T-helper 2 cell (primary cell): ENCODE measurements at places on chromosomes 13 and 19.

DNA sequence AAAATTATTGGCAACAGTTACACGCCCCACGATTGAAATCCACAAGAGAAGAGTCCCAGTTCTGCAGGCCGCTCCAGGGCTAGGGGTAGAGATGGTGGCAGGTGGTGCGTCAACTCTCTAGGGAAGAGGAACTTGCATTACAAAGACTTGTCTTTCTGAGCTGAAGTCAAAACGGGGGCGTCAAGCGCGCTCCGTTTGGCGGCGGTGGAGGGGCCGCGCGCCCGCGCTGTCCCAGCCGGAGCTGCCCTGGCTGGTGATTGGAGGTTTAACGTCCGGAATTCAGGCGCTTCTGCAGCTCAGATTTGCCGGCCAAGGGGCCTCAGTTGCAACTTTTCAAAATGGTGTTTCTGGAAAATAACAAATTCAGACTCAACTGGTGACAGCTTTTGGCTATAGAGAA, 38.9 kb downstream of the SOX1 start:
- DNase-seq, result no peak

DNA sequence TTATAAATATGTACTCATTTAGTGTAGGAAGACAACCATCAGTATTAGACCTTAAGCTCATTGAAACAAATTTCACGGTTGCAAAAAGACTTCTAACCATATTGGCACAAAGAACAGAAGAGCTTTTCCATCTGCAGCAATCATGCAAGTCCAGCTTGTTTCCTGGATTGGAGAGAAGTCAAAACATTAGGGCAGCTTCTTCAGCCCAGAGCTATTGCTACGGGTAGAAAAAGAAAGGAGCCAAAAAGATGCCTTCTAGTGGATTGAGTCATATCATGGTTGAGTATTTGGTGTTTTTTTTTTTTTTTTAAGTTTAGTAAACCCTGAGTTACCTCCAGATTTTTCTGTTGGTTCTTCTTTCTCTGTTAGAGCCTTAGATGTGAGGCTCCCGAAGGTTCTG, 99.8 kb downstream of the WDFY2 start:
- no peak for DNase-seq

GRCh38 chr19:17448131-17448967, at the start of gene TMEM221:
Gene TMEM221, minus strand, starts transcription at chr19:17448668. Its CDS starts 206 bp downstream, at chr19:17448462.
- peak; percentile 18 for DNase-seq

- no peak for DNase-seq
These were observed 1.9 kb downstream of the TPM4 start for GRCh38 chr19:16077984-16078758.

DNA sequence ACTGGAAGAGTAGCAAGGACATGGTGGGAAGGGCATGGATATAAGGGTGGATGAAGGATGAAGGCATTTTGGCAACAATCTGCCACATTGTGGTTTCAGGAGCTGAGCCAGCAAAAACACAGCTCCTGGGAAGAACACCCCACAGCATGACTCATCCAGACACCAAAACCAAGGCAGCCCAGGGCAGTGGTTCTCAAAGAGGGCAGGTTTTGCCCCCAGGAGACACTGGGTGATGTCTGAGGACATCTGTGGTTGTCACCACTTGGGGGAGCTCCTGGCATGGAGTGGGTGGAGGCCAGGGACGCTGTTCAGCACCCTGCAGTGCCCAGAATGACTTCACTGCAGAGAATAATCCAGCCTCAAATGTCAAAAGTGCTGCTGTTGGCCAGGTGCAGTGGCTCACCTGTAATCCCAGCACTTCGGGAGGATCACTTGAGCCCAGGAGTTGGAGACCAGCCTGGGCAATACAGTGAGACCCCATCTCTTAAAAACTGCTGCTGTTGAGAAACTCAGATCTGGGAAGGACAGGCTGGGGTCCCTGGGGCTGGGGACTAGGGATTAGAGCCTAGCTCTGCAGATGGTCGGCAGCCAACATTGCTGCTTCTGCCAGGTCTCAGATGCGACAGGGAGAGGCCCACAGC, 16.1 kb downstream of the ZFR2 start:
- DNase-seq, result no peak

- no peak for DNase-seq
These were observed 99.2 kb downstream of the GADD45B start for GRCh38 chr19:2574971-2575630.

DNA sequence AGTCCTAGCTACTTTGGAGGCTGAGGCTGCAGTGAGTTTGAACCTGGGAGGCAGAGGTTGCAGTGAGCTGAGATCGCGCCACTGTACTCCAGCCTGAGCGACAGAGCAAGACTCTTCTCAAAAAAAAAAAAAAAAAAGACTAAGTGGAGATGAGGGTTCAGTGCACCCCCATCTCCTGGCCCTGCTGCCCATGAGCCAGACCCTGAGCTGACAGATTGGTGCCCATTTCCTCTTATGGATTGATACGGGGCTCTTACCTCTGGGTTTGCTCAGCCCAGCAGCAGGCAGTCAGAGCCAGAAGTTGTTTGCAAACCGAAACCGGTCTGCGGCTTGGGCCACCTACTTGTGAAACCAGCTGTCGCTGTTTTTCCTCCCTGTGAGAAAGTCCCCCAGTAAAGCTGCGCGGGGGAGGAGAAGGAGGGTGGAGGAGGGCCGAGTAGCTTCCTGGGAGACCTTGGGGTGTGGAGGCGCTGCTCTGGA, 36.9 kb downstream of the ARRDC2 start:
- peak; percentile 97 for DNase-seq

DNA sequence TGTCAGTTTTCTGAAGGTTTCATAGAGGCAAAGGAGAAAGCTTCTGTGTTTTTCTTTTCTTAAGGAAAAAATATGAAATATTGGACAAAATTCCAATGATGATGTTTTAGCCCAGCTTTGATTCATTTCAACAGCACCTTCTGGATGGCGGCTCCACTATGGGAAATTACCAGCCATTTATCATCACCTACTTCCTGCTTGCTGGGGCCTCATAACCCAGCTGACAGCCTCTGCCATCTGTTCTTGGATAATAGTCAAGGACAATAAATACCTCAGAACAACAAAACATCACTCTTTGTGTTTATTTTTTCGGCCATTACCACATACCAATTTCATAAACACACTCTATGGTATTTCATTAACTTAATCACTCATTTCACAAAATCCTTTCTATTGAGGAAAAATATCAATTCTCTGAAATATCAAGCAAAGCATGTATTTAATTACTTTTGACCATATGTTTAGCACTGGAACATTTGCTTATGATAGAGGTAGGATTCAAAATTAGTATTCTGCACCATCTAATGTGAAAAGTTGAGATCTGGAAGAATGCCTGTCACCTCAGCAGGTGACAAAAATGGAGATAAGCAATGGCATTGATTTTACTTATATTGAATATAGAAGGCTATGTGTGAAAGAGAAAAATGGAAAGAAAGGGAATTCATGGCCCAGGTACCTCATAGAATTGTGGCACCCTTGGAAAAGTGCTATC, 629.7 kb downstream of the LIG4 start:
- no peak for DNase-seq

GRCh38 chr13:39602614-39603366, at the start of gene LHFPL6:
Gene LHFPL6, minus strand, starts transcription at chr13:39603193.
- no peak for DNase-seq

GRCh38 chr13:78595495-78596398, 7.6 kb downstream of the POU4F1 start:
- no peak for DNase-seq

DNA sequence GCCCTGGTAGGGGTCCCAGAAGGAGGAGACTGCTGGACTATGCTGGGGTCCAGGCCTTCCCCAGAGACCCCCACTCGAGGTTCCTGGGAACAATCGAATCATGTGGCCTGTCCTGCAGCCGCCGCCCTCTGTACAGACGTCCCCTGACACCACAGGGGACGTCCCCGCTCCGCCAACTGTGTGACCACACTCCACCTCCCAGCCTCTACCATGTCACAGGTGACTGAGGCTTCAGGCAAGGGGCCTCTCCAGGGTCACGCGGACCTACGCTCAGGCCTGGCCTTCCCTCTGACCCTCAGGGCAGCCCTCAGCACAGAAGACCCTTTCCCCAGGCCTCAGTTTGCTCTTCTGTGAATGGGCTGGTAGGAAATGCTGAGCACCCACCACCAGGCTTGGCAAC, 13.1 kb upstream of the TMEM161A start:
- no peak for DNase-seq
